ENCODE measurements at places on chromosomes 11 and 22.

- DNase-seq = no peak
Measured at GRCh38 chr11:4699697-4700435, 2.2 kb upstream of the OR51E2 start.

DNA sequence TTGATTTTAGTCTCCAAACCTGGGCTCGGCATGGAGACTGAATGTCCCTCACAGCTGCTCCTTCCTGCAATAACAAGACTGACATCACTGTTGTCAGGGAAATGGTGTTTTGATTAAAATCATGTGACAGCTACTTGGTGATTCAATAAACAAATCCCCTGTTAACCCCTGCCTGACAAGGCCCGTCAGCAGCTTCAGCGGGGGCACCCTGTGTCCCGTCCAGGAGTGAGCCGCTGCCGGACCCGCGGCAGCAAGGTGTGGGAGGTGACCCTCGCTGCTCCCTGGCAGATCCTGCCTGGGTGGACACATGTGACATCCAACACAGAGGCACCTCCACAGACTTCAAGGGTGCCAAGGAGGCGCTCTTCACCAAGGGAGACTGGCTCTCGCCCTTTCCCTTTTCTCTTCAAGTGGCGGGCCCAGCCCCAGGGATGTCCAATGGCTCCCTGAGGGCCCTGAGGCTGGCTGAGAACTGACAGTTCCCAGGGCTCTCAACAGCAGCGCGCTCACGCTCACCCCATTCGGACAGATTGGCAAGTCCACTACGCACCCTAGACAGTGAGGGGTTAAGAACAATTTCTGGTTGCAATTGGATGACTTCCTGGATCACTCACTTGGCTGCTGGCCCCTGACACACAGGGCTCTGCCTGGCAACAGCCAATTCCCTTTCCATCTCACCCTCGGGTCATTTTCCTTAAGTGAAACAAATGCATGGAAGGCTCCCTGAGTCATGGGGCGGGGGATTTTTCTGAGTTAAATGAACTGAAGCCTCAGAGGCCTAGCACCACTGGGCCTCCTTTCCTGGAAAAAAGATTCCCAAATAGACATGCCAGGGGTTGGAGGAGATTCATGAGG lies 30.7 kb downstream of the PPP2R1B start:
- DNase-seq = peak; percentile 81

GRCh38 chr11:9831122-9831521 lies 167.2 kb downstream of the SWAP70 start:
- DNase-seq = no peak

DNA sequence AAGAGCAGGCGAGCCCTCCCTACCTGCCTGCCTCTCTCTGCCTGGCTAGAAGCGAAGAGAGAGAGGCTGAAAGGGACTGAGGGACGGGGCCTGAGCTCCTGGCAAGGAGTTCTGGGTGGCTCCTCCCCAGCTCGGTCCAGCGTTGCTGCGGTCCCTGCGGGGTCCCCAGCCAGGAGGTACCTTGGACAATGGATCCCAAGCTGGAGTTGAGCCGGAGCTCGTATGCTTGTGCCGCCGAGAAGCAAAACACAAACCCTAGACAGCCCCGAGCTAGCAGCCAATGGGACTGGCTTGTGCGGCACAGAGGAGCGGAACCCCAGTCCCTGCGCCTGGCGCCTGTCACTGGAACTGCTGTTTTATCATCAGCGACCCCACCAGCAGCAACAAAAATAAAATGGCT lies 18.3 kb downstream of the SLC25A18 start:
- no peak for DNase-seq

GRCh38 chr11:61747192-61747966 lies 5.1 kb upstream of the MYRF start:
- DNase-seq = peak; percentile 74

DNA sequence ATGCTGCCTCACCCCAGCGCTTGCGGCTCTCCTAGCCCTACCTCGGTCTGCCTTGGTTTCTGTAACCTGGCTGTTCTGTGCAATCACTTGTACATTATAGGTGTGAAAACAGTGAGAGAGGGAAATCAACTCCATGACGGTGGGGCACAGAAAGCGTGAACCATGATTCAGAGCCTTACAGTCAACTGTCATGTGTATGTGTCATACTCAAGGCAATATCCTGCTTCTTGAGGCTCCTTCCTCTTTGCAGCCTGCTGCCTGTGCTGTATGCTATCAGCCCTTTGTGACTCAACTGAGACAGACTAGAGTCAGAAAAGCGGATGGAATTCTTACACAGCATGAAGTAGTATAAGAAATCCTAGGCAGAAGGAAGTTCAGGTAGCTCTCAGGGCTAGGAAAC lies 2.1 kb downstream of the NRIP3 start:
- no peak for DNase-seq

GRCh38 chr11:114775875-114776621 lies 97.7 kb downstream of the NXPE2 start:
- no peak for DNase-seq

GRCh38 chr11:43975629-43976028 lies 33.2 kb downstream of the C11orf96 start:
- no peak for DNase-seq

DNA sequence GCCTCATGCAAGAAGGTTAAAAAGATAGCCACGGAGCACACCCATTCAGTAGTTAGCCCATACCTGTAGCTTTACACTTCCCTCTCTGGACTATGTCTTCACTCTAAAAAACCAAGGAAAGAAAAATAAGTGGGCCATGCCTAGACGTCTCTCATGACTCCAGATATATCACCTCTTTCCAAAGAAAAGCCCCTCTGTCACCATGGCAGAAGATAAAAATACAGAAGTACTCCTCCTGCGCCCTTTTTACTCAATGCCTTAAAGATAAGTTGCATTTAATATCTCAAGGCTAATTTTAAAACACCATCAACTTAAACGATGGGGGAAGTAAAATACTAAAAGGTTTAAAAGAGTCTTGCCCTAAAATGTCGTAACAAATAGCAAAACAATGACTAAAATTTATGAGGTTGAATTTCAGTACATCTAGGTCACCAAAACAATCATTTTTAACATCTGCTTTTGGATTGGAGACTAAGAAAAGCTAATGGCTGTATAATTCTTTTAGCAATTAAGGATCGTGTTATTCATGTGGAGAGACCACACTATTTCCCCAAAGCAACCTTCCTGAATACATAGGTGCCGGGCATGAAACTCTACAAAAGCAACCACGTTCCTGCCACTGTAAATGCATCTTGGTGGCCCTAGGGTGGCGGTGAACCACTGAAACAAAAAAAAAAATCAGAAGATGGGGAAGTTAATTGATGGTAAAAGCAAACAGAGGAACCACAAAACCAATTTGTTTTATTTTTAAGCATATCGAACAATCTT lies 46.0 kb downstream of the CELF1 start:
- DNase-seq = no peak

DNA sequence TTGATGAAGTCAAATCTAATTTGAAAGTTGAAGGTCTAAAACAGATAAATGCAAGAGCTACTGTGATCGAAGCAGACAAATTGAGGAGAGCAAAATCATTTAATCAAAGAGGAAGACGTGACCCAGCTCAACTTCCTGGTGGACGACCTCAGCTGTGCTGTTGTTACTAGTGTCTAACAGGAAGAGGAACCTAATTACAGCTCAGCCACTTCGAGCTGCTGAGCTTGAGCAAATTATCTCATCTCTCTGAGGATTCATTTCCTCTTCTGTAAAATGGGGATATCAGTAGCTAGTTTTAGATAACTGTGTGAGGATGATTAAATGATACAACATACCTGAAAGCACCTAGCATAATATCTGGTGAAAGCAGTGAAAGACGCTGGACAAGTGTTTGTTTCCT lies 48.6 kb upstream of the OLFML1 start:
- DNase-seq = peak; percentile 88

- DNase-seq = no peak
Measured at GRCh38 chr11:115219376-115219775, 284.8 kb downstream of the CADM1 start.

- no peak for DNase-seq
Measured at GRCh38 chr11:78801161-78801884, 226.7 kb upstream of the NARS2 start.

- no peak for DNase-seq
Measured at GRCh38 chr22:42632096-42632495, 8.3 kb downstream of the ATP5MGL start.

DNA sequence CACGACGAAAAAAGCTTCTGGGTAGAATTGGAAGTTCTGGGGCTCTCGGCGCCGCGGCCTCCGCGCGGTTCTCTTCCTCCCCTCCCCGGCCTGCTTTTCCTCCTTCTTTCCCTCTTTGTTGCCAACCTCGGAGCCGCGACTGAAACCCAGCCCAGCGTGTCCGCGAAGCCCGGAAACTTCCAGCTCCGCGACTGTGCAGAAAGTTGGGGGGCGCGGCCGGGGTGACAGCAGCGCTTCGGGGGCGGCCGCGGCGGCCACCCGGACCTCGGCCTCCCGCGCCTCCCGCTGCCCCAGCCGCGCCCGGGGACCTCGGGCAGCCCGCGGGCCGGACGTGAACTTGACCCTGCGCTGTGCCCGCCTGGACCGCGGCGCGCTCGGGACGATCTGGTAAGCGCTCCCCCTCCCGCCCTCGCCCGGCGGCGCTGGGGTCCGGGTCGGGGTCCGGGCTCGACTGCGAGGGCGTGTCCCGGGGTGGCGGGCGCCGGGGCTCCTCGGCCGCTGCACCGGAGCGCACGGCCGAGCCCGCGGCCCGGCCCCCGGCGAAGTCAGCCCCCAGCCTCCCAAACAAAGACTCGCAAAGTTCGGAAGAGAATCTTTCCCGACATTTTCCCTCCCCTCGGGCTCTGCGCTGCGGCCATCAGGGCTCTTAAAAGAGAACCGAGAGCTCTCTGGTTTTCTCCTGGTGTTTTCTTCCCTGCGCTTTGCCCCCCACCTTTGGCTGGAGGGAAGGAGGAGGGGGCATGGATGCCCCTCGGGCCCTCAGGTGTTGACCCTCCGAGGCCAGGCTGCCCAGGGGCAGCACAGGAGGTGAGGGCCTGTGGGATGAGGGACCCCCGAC lies 67.9 kb upstream of the WNT7B start:
- DNase-seq = no peak

DNA sequence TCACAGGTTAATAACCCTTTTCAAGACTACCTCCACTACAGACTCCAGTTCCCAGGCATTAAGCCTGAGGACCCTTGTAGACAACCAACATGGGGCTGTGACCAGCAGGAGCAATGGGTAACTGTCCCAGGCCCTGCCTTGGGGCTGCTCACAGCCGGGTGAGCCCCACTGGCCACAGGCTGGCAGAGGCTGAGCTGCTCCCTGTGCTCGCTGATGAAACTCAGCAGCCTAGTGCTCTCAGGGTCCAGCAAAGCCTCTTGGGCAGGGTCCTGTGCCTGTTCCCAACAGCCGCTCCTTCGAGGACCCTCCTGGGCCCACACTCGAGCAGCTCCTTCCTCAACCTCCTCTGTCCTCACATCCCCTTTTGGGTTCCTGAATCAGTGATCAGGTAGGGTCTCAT lies 99.8 kb downstream of the VPREB1 start:
- no peak for DNase-seq

DNA sequence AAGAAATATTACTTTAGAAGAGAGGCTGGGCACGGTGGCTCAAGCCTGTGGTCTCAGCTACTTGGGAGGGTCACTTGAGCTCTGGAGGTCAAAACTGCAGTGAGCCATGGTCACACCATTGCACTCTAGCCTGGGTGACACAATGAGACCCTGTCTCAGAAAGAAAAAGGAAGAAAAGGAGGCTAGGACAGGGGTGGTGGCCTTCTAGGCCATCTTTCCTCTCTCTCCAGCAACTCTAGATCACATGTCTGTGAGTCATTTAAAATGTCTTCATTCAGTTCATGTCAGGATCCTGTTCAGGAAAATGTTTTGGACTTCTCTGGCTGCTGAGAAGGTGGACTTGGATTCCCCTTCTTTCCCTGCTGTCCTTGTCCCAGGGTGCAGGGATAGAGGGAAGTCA lies 53.3 kb downstream of the PPFIA1 start:
- no peak for DNase-seq

Data from Karpas-422 (cell line).